ENCODE measurements at places on chromosomes 5 and 9.

DNA sequence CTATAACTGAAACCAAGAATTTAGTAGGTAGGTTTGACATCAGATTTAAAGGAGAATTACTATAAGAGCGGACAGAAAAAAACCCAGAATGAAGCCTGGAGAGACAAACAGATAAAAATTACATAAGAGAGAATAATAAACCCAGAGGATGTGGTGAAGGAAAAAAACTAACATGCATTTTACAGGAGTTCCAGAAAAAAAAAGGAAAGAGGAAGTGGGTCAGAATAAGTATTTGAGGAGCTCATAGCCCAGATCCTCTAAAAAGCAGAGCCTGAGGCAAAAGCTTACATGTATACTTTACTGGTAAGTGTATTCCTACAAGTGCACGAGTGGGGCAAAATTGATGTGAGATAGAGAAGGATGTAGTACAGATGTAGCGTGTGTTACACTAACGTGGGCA is 43.1 kb upstream of the NAA35 start:
- no peak for DNase-seq

- DNase-seq, result no peak
Measured at GRCh38 chr9:70046274-70047070, 2.8 kb downstream of the MAMDC2 start.

DNA sequence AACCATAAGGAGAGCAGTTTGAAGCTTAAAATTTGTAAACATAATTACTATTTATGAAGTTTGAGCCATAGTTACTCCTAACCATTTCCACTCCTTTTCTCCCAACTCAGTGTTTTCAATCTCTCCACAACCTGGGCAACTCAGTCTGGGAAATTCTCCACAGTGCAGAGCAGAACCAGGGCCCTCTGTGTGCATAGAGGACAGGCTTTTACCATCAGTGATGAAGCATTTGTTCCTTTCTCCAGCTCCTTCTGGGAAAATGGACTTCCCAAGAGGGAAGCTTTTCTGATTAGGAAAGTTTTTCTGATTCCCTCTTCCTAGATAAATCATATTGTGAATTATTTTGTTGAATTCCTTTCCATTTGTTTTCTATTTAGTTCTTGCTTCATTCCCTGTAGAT is 132.3 kb upstream of the MPDZ start:
- DNase-seq, result no peak

DNA sequence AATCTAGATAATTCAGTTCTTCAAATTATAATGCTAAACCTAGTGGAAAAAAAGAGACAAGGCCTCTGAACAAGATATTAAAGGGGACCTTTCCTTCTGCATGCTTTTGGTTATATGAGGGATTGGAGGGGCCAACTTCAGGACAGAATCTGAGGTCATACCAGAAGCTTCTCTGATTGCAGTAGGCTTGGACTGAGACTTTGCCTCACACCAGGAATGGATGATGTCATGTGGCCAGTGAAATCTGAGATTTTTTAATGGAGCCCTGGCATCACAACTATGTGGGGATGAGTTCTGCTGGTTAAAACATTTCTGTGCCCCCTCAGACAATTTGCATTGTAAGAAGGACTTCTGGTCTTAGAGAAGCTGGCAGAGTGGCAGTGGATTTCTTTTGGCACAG is 88.6 kb downstream of the ANGPTL2 start:
- DNase-seq, result no peak

- no peak for DNase-seq
Measured at GRCh38 chr9:135136991-135137832, 49.7 kb downstream of the OLFM1 start.

- DNase-seq, result no peak
Measured at GRCh38 chr5:119897537-119898370, 268.4 kb downstream of the FAM170A start.

GRCh38 chr9:84271531-84271900 is 69.0 kb downstream of the SLC28A3 start:
- DNase-seq, result no peak

DNA sequence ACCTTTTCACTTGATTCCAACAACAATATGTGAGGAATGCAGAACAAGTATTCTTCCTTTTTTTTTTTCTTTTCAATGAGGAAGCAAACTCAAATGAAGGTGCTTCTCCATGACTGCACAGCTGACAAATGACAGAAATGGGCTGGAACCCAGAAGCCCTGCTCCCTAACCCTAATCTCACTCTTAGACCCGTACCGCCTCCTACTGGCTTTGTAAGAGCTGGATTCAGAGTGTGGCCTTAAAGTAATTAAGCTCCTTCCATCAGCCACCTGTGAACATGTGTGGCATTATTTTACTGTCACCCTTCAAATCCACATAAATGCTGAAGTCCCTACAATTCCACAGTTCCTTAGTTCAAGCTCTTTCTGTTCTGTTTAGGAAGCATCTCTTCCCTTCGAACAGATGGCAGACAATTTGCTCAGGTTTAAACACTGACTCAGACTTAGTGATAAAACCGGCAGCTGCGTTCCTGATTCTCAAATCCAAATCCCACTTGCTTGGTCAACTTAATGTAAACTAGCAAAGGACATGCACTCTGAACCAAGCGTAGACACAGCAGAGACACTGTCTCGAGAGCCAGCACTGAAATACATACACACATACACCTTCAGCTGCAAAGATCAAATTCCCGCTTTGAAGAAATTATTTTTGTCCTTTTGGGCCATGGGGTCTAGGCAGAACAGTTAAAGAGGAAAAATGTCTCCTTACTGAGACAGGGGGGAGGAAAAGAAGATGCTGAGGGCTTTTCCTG is 316.7 kb upstream of the TLE4 start:
- peak; percentile 13 for DNase-seq

DNA sequence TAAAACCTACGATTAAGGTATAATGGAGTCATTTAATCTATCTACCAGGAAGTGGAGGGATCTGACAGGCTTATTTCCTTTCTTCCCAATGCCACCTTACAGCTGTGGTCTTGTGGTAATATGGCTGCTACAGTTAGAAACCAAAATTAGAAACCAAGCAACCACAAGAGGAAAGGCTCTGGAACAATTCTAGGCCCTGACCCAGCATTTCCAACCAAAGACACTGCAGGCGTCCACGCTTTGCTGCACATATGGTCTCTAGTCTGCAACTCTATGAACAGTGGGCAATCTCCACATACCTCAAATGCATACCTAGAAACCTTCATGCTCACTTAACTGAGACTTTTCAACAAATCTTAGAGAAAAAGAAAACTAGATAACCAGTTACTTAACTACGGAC is 339.1 kb downstream of the NFIB start:
- no peak for DNase-seq

DNA sequence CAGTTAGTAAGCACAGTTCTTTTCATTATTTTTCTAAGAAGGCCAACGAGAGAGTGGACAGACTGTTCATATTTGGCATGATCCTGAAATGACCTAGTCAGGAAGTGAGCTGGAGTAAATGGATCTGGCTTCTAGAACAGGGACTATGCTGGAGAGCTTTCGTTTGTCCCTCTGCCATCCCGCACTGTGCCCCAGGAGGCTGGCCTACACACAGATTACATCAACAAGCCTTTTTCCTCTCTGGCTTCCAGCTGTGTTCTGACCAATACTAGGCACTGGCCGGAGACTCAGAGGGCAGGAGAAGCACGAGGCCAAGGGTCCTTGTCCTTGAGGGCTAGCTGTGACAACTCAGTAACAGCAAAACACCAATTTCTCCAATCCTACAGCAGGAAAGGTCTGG is 127.8 kb downstream of the MED27 start:
- DNase-seq, result no peak

- DNase-seq, result no peak
Measured at GRCh38 chr9:18365651-18366050, 108.3 kb upstream of the ADAMTSL1 start.

DNA sequence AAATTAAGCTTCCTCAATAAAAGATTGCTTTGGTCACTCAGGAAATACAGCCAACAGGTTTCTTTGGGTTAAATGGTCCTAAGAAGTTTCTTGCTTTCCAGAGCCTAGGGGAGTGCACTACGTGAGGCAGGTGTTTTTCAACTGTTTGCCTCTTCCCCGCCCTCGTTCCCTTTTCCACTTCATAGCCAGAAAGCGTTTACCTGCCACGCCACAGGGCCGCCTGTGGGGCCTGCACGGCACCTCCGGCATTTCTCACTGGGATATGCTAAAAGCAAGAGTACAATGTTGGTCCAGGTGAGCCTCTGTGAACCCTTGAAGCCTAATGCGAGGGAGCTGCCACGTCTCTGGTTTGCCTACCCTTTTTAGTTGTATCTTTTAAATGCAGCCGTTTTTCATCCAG is 167.6 kb upstream of the OTULINL start:
- no peak for DNase-seq

DNA sequence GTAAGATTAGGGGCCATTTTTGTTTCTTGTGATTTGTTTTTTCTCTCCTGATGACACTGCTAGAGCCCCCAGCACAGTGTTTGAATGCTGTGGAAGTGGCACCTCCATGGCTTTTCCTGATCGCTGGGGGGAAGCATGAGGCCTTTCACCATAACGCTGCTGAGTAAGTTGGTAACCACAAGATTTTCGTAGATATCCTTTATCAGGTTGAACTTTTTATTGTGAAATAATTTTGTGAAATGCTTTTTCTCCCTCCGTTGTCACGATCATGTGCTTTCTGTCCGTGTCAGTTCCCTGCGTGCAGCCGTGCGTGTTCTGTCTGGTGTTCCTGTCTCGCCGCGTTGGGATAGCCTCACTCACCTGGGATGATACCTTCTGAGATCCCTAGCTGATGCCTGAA is 59.4 kb downstream of the EHMT1 start:
- DNase-seq, result no peak

DNA sequence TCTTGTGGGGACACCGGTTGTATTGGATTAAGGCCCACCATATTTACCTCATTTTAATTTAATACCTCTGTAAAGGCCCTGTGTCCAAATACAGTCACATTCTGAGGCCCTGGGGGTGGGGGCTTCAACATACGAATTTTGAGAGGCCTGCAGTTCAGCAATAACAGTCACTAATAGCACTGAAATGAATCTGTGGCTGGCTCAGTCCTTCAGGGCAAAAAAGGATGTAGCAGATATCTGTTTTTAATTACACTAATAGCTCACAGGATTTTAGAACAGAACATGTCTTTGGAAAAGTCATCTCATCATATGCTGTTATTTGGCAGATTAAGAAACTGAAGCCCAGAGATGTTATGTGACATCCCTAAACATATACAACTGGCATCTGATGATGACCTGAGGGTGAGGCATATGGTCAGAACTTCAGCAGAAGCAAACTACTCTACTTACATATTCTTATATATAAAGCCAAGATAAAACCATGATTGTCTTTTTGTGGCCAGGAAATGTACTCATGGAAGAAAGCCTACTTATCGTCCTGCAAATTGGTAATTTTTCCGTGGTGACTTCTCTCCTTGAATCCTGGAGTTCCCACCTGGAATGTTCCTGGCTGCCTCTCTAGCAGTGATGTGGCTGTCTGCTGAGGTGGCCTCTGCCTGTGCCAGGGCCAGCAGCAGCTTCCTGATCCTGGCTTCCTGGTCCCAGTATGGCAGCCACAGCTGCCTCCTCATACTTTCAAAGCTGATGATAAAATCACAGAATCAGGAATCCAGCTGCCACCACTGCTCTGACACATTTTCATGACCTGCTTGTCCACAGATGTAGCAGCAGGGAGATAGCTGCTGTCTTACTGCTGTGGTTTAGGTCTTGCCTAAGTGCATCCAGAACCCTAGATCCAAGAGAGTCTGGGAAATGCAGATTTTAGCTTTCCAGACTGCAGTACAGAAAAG is 72.1 kb upstream of the ANKRD55 start:
- no peak for DNase-seq

DNA sequence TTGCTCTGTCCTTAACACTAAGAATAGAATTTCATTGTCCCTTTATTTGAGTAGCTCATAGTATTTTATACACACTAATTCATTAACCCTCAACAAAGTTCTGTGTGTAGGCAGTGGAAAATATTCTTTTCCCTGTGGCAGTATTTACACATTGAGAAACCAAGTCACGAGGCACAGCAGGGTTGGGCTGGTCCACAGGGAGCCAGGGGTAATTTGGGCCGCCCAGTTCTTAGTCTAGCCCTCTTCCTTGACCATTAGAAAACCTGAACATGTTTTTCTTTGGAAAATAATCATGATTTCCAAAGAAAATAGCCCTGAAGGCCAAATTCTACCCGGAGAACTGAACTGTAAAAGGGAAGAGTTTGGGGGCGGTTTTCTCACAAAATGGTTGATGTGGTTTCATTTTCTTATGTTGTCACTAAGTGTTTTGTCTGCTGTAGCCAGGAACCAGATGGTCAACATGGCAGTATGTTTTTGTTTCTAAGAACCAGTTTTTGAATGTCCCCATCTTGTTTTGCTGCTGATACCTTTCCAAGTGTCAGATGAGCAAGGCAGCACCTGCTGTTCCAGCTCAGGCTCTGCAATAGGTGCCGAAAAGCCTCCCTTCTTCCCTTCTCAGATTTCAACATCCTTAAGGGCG is 29.6 kb downstream of the ARHGEF28 start:
- no peak for DNase-seq

- no peak for DNase-seq
Measured at GRCh38 chr9:98173181-98173580, 19.3 kb downstream of the CORO2A start.

DNA sequence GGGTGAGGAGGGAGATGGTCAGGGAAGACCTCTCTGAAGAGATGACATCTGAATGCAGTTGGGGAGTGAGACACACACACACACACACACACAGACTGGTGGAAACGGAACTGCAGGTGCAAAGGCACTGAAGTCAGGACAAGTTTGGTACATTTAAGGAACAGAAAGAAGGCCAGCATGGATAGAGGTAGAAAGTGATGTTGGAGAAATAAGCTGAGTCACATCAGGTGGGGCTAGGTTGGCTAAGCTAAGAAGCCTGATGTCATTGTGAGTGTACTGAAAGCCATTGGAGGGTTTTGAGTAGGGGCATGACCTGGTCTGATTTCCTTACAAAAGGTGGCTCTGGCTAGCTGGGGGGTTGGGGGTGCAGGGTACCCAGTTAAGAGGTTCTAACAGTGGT is 3.1 kb downstream of the BSPRY start:
- peak; percentile 21 for DNase-seq

DNA sequence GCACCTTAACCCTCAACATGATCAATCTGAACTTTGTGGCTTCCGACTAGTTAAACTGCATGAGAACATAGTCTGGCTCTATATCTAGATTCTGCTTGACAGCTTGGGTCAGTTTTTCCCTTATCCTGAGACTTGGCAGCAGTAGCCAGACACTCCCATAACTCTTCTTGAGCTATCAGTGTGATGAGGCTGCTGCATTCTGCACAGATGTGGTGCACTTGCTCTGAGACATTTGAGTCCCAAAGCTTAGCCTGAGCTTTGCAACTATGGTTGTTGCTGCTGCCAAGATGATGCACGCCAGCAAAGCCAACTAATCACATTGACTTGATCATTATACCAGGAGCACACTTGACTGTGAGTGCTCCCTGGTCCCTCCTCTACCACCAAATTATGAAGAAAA is 36.2 kb downstream of the MOCS2 start:
- no peak for DNase-seq

- no peak for DNase-seq
Measured at GRCh38 chr5:83925321-83925954, 204.8 kb upstream of the HAPLN1 start.

GRCh38 chr5:74056789-74057164 is 430.8 kb downstream of the ARHGEF28 start:
- DNase-seq, result peak; percentile 12

Data from NAMALWA (cell line).